ENCODE measurements at places on chromosomes 4 and X. TPM values are rescaled to one million over a fixed set of nuclear protein-coding genes. Genes with fewer than 3 reads are reported as not detected.

DCAF4L1 gene
- 0.11 TPM for total RNA-seq

WDFY3 gene
- total RNA-seq, result 11.1 TPM

AMOT gene
- 0.01 TPM for total RNA-seq

XIAP gene
- 34.5 TPM for total RNA-seq

FRMPD4 gene
- total RNA-seq, result 0.04 TPM

ANKRD50 gene
- 5.4 TPM for total RNA-seq

IL2 gene
- total RNA-seq, result not detected

PITX2 gene
- total RNA-seq, result 1.6 TPM

LRCH2 gene
- 0.01 TPM for total RNA-seq

USP11 gene
- total RNA-seq, result 51.9 TPM

LIMCH1 gene
- total RNA-seq, result 46.0 TPM

GRIA2 gene
- not detected for total RNA-seq

WDR17 gene
- 1.8 TPM for total RNA-seq

TRIM61 gene
- not detected for total RNA-seq

SLC9B1 gene
- 0.28 TPM for total RNA-seq

BEND2 gene
- total RNA-seq, result not detected

DCX gene
- total RNA-seq, result not detected

GLRA2 gene
- total RNA-seq, result not detected

FAM241A gene
- total RNA-seq, result 1.0 TPM

ARAP2 gene
- total RNA-seq, result 0.47 TPM

STK32B gene
- total RNA-seq, result 22.9 TPM

HSPA4L gene
- total RNA-seq, result 10.3 TPM

SPOCK3 gene
- 0.10 TPM for total RNA-seq

ZNF674 gene
- 4.5 TPM for total RNA-seq

XKRX gene
- total RNA-seq, result 0.26 TPM

RBMX2 gene
- 27.9 TPM for total RNA-seq

NDST3 gene
- total RNA-seq, result not detected

ASB9 gene
- 25.2 TPM for total RNA-seq

NAA11 gene
- not detected for total RNA-seq

PNCK gene
- total RNA-seq, result 0.58 TPM

RTL5 gene
- 2.5 TPM for total RNA-seq

GAB1 gene
- total RNA-seq, result 3.6 TPM

NPY1R gene
- total RNA-seq, result 0.03 TPM

BMP3 gene
- total RNA-seq, result not detected

NKX6-1 gene
- 0.56 TPM for total RNA-seq

TLL1 gene
- 0.14 TPM for total RNA-seq

ATOH1 gene
- total RNA-seq, result not detected

ANXA3 gene
- 59.6 TPM for total RNA-seq

UGT2B15 gene
- 0.06 TPM for total RNA-seq
